Lung (tissue), 17 donors: ENCODE measurements at places on chromosomes 16 and 17. TPM values are rescaled to one million over a fixed set of nuclear protein-coding genes. Genes with fewer than 3 reads are reported as not detected.

Gene EMP2
- total RNA-seq, result 286 TPM

GRCh38 chr17:56176091-56176490 is 22.8 kb downstream of the ANKFN1 start:
- no peaks in the 10 kb centered on the region for H3K36me3 ChIP-seq
- no peak overlapping the region for H3K4me3 ChIP-seq
- H3K27ac ChIP-seq, result no peak overlapping the region
- H3K27me3 ChIP-seq, result no peaks in the 10 kb centered on the region
- DNase-seq, result peak; percentile 3
- no peaks in the 10 kb centered on the region for H3K4me1 ChIP-seq

GRCh38 chr17:78658281-78658785 is 81.1 kb upstream of the DNAH17 start:
- no peak for DNase-seq
- no peak overlapping the region for H3K4me3 ChIP-seq
- H3K27ac ChIP-seq, result no peak overlapping the region
- peaks cover 4% of the 10 kb centered on the region for H3K27me3 ChIP-seq
- no peaks in the 10 kb centered on the region for H3K36me3 ChIP-seq

DNA sequence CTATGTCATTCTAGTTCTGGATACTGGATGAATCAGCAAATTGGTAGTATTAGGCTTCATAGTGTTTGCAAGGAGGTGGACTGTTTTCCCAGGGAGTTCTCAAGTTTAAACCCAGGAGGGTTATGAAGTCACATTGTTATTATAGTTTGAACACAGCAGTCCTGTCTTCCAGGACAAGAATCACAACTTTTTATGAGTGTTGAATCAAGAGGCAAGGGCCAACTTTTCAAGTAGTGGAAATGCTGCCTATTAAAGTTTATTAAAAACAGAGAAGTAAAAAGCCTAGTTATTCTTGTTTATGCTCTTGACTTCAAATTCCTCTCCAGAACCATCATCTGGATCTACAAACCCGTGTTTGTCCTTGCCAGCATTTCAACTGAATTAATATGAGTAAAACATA is 86.3 kb upstream of the GOT2 start:
- DNase-seq, result no peak
- H3K27me3 ChIP-seq, result no peaks in the 10 kb centered on the region
- H3K4me1 ChIP-seq, result no peaks in the 10 kb centered on the region
- no peak overlapping the region for H3K27ac ChIP-seq

Gene CPHXL2
- total RNA-seq, result not detected

GRCh38 chr17:57518587-57519581 is 226.2 kb downstream of the CCDC182 start:
- H3K36me3 ChIP-seq, result no peaks in the 10 kb centered on the region
- H3K4me1 ChIP-seq, result peaks cover 37% of the 10 kb centered on the region

DNA sequence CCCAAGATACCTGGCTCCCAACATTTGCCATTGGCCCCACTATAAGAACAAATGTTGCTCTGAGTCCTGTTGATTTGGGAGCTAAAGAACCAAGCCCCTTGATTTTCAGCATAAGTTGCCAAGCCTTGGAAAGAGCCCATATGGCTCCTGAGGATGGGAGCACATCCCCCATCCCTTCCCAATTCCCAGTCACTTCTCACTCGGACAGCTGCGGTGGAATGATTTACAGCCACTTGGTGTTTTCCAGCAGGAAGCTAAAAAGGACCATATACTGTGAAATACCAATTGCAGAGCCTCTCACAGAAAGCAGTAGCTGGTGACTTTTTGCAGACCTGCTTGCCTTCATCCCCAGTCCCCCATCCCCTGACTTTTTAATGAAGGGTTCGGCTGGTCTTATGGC is 524.6 kb downstream of the GRIN2A start:
- H3K27ac ChIP-seq, result no peak overlapping the region
- H3K4me1 ChIP-seq, result no peaks in the 10 kb centered on the region
- no peak overlapping the region for H3K4me3 ChIP-seq
- no peaks in the 10 kb centered on the region for H3K27me3 ChIP-seq
- no peak for DNase-seq
- no peaks in the 10 kb centered on the region for H3K36me3 ChIP-seq

Gene ZNF469
- 2.2 TPM for total RNA-seq

GRCh38 chr17:66432996-66433551 is 130.7 kb downstream of the PRKCA start:
- H3K27me3 ChIP-seq, result no peaks in the 10 kb centered on the region
- H3K27ac ChIP-seq, result no peak overlapping the region
- H3K4me3 ChIP-seq, result no peak overlapping the region
- DNase-seq, result no peak
- no peaks in the 10 kb centered on the region for H3K36me3 ChIP-seq

Gene PRR15L
- total RNA-seq, result 59.5 TPM

- no peaks in the 10 kb centered on the region for H3K27me3 ChIP-seq
- H3K27ac ChIP-seq, result no peak overlapping the region
Measured at GRCh38 chr16:56734429-56734828, 4.5 kb downstream of the NUP93 start.

DNA sequence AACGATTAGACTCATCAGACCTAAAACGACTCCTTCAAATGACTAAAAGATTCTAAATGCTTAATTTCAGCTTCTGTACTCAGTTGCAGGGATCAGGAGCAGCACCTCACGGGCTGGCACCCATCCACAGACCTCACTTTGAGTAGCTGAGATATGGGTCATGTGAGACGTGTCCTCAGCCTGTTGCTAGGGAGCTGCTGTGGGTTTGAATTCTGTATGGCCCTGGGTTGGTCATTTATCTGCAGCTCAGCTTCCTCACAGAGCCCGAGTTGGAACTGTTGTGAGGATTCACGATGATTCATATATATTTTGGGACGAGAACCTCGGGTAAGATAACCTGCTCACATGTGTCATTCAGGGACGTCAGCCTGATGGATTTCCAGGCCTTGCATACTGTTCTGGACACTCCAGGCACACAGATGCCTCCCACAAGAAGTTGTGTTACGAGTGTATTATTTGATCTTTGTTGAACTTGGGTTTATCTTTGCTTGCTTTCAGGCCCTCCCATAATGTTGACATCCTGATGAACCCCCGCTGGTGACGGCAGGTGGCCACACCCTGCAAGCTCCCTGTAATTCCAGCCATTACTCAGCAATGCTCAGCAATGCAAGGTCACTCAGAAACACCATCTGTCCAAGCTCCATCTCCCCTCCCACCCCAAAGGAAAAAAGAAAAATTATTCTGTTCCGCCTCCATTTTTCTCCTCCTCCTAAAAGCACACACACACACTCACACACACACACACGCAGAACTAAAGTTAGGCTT is 137.6 kb downstream of the RBFOX3 start:
- H3K4me1 ChIP-seq, result no peaks in the 10 kb centered on the region
- no peak overlapping the region for H3K27ac ChIP-seq
- H3K4me3 ChIP-seq, result no peak overlapping the region
- H3K36me3 ChIP-seq, result no peaks in the 10 kb centered on the region
- no peak for DNase-seq

- H3K27me3 ChIP-seq, result no peaks in the 10 kb centered on the region
- H3K36me3 ChIP-seq, result no peaks in the 10 kb centered on the region
- H3K4me1 ChIP-seq, result no peaks in the 10 kb centered on the region
- no peak overlapping the region for H3K27ac ChIP-seq
Measured at GRCh38 chr17:83135692-83136091, 56.3 kb downstream of the METRNL start.

DNA sequence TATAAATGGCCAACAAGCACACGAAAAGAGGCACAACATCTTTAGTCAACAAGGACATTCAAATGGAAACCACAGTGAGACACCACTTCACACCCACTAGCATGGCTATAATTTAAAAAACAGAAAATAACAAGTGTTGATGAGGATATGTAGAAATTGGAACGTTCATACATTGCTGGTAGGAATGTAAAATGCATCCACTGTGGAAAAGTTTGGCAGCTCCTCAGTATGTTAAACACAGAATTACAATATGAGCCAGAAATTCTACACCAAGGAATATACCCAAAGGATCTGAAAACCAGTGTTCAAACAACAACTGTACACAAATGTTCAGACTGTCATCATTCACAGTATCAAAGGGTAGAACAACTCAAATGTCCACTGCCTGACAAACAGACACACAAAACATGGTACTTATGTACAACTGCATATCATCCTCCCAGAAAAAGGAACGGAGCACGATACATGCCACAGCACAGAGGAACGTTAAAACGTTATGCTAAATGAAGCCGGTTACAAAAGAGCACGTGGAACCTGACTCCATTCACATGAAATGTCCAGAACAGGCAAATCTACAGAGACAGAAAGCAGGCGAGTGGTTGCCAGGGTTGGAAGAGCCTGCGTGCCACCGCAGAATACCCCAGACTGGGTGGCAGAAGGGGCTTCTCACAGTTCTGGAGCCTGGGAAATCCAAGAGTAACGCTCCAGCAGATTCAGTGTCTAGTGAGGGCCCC is 32.8 kb upstream of the METRNL start:
- H3K4me3 ChIP-seq, result no peak overlapping the region
- H3K27ac ChIP-seq, result no peak overlapping the region
- no peak for DNase-seq
- peaks cover 3% of the 10 kb centered on the region for H3K36me3 ChIP-seq
- no peaks in the 10 kb centered on the region for H3K4me1 ChIP-seq

Gene EVPLL
- 1.1 TPM for total RNA-seq

Gene TLCD3B
- total RNA-seq, result not detected

- H3K4me3 ChIP-seq, result peak overlapping the region; percentile 25
- H3K36me3 ChIP-seq, result peaks cover 2% of the 10 kb centered on the region
- H3K4me1 ChIP-seq, result peaks cover 20% of the 10 kb centered on the region
- no peaks in the 10 kb centered on the region for H3K27me3 ChIP-seq
- peak overlapping the region; percentile 95 for H3K27ac ChIP-seq
- no peak for DNase-seq
Measured at GRCh38 chr16:10577305-10578202, 2.8 kb downstream of the EMP2 start.

DNA sequence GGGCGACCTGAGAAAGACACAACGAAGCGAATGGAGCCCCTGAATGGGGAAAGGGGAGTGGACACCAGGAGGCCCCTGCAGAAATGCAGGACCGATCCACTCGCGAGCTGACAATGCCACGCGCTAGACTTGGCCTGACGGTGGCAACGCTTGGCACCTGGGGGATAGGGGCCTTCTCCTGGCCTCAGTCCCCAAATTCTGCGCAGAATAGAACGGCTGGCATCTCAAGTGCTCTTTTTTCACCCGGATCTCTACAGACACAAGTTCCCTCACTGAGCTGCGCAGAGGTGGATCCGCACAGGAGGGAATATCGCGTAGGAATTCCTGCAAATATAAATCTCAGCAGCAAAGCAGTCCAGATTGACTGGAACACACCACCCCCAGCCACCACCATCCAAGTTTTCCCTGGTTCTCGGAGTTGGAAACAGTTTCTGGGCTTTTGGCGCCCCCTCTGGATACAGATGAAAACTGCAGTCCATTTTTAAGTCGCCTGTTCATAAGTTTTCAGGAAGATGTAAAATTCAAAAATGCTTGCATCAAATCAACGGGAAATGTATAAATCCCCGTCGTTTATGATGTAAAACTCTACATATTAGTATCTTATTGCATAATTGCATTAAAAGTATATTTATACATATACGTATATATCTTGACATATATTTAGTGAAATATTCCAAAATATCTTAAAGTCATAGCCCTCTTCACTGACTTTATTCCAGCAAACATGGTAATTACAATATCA is 2.3 kb upstream of the SOX9 start:
- DNase-seq, result peak; percentile 96
- H3K4me1 ChIP-seq, result peaks cover 26% of the 10 kb centered on the region
- H3K27me3 ChIP-seq, result peaks cover 52% of the 10 kb centered on the region
- H3K27ac ChIP-seq, result no peak overlapping the region

Gene SMIM36
- not detected for total RNA-seq

- no peaks in the 10 kb centered on the region for H3K27me3 ChIP-seq
- no peak for DNase-seq
- no peak overlapping the region for H3K27ac ChIP-seq
- H3K4me1 ChIP-seq, result no peaks in the 10 kb centered on the region
Measured at GRCh38 chr16:951660-952301, 19.0 kb downstream of the LMF1 start.

Gene CCL23
- total RNA-seq, result 5.1 TPM

Gene PARD6A
- total RNA-seq, result 1.4 TPM

- no peaks in the 10 kb centered on the region for H3K36me3 ChIP-seq
- DNase-seq, result peak; percentile 56
- no peaks in the 10 kb centered on the region for H3K27me3 ChIP-seq
- H3K4me1 ChIP-seq, result no peaks in the 10 kb centered on the region
- H3K4me3 ChIP-seq, result peak overlapping the region; percentile 29
Measured at GRCh38 chr17:73643001-73643851, 1.0 kb downstream of the SDK2 start.

Gene ZFHX3
- total RNA-seq, result 25.0 TPM

GRCh38 chr17:76381633-76382350 is 2.6 kb upstream of the SPHK1 start:
- peak; percentile 72 for DNase-seq
- no peak overlapping the region for H3K4me3 ChIP-seq
- H3K27ac ChIP-seq, result no peak overlapping the region
- H3K27me3 ChIP-seq, result peaks cover 4% of the 10 kb centered on the region

DNA sequence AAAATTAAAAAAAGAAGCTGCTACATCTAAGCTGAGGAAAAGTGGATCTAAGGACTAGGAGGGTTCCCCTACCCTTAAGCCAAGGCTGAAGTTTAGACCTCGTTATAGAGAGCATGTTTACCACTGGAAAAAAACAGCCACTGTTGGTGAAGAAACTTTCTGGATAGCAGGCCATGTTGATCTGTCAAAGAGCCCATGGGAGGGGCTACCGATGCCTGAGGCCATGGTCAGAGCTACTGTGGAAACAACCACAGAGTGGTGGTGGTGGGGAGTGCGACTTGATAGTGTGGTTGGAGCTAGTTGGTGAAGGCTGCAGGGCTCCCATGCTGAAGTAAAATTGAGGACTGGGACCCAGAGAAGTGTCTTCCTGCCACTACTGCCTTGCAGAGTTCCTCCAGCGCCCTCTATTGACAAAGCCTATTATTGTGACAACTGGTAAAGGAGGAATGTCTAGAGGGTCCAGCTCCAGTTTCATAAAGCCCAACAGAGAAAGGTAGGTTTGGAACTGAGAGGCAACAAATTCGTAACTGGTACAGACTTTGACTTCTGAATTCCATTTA is 12.7 kb upstream of the FAM20A start:
- H3K27ac ChIP-seq, result no peak overlapping the region
- H3K36me3 ChIP-seq, result no peaks in the 10 kb centered on the region
- no peaks in the 10 kb centered on the region for H3K4me1 ChIP-seq
- peak; percentile 69 for DNase-seq
- H3K4me3 ChIP-seq, result no peak overlapping the region
